Small intestine (tissue), 16 donors: ENCODE measurements at places on chromosomes 3 and 15. TPM values are rescaled to one million over a fixed set of nuclear protein-coding genes. Genes with fewer than 3 reads are reported as not detected.

- DNase-seq: no peak
Observed at GRCh38 chr3:59522550-59522949, 472.7 kb upstream of the CFAP20DC start.

- no peak for DNase-seq
Observed at GRCh38 chr15:99053380-99054024, 45.9 kb upstream of the PGPEP1L start.

DNA sequence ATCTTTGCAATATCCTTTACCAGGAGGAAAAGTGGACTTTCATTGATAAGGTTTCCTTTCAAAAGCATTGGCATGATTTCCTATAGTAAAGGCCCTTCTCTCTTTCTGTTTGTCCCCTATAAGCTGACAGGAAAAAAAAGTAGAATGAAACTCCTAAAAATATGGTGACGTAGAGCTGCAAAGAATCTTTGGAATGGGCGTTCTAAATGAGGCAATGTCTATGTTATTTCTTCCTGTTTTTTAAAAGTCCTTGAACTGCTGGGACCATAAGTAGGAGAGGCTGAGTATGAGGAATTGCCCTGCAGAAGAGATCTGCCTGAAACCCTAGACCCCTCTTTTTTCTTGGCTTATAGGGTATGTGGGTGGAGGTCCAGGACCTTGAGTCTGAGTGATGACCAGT, 17.2 kb downstream of the ST3GAL6 start:
- DNase-seq: no peak

DNA sequence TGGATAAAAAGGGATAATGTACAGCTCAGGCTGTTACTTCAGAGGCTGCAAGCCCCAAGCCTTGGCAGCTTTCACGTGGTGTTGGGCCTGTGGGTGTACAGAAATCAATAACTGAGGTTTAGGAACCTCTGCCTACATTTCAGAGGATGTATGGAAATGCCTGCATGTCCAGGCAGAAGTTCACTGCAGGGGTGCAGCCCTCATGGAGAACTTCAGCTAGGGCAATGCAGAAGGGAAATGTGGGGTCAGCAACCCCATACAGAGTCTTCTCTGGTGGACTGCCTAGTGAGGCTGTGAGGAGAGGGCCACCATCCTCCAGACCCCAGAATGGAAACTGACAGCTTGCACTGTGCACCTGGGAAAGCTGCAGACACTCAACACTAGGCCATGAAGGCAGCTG, 1350.3 kb downstream of the ROBO2 start:
- no peak for DNase-seq

DNA sequence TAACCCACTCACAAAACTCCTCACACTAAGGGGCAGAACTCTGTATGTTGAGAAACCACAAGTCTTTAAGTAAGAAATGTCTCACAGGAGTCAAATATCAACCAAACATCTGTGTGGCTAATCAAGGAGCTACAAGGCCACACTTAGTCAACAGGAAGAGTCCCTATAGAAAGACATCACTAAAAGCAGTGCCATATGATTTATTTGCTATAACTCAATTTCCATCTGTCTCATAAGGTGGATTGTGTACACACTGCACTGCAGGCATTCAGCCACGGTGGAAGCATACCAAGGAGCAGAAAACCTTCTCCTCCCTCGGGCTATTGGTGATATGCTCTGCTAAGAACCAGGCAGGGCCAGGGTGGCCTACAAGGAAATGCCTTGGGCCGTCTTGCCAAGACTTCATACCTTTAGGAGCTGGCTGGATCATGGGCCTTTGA, 197.6 kb upstream of the CFAP20DC start:
- no peak for DNase-seq

DNA sequence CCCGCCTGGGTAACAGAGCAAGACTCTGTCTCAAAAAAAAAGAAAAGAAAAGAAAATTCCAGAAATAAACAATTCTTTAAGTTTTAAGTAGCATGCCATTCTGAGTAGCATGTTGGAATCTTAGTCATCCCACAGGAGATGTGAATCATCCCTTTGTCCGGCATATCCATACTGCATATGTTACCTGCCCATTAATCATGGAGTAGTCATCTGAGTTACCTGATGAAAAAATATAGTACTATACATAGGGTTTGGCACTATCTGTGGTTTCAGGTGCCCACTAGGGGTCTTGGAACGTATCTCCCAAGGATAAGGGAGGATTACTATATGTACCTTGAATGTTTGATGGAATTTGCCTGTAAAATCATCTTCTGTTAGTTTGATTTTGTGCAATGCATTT, 6.3 kb upstream of the CCR4 start:
- DNase-seq: no peak

DNA sequence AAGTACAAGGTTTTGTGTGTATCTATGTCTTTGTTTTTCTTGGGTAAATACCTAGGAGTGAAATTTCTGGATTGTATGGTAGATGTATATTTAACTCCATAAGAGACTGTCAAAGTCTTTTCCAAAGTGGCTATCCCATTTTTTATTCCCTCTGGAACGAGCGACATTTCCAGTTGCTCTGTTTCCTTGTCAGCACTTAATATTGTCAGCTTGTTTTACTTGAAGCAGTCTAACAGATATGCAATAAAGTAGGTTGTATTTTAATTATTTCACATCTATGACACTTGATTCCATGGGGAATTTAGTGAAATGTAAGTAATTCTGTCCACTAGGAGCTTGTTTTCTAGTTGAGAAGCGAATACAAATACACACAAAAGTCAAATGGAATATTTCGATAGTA, 18.5 kb upstream of the BNIP2 start:
- no peak for DNase-seq

- DNase-seq: no peak
Observed at GRCh38 chr3:159892171-159892795, 96.4 kb upstream of the IL12A start.

DNA sequence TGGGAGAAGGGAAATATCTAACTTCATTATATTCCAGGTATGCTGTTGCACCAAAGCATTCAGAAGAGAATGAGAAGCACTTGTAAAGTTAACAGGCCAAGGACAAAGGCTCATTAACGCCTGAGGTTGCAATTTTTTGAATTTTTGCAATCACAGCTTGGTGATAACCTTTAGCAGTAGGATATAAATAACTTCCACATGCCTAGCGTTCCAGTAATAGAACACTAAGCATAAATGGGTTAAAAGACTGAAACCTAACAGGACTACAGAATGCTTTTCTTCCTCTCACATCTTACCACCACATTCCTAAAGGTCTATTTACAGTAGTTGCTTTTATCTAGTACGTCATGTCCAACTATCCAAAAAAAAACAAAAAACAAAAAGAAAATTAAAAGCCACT, 57.4 kb upstream of the IMPG2 start:
- peak; percentile 27 for DNase-seq

- DNase-seq: no peak
Observed at GRCh38 chr3:50447290-50447840, 56.1 kb downstream of the CACNA2D2 start.

DNA sequence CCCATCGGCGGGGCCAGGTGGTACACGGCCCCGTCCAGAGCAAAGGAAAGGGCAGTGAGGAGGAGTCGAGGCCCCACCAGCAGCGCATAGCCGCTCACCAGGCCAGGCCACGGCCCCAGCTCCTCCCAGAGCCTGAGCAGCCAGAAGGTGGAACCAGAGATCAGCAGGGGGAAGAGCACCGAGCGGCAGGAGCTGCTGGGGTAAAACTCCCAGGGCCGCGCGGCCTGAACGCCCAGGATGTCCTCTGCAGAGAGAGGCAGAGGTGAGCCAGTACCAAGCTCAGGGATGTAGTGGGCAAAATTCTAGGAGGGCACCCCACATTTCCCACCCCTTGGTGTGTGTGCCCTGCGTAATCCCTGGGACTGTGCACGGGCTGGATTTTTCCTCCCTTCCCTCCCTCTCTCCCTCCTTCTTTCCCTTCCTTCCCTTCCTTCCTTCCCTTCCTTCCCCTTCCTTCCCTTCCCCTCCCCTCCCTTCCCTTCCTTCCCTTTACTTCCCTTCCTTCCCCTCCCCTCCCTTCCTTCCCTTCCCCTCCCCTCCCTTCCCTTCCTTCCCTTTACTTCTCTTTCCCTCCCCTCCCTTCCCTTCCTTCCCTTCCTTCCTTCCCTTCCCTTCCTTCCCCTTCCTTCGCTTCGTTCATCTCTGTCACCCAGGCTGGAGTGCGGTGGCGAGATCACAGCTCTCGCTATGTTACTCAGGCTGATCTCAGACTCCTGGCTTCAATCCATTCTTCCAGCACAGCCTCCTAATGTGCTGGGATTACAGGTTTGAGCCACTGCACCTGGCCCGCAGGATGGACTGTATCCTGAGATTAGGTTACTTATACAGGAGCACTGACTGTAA, 6.3 kb upstream of the NCBP2 start:
- DNase-seq: peak; percentile 39

DNA sequence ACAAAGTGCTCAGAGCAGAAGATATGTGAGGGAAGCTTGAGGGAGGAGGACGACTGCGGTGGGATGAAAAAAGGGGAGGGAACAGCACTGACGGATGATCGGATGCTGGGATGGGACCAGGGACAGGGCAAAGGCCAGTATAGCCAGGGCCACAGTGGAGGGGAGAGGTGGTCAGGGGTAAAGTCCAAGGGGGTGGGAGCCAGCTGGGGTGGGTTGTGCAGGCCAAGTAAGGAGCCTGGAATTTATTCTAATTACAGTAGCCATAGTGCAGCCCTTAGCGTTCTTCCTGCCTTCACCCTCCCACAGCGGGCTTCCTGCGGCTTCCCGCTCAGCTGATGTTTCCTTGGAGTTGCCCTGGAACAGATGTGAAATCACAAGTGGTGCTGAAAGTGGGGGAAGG, 7.6 kb upstream of the APEH start:
- no peak for DNase-seq

- no peak for DNase-seq
Observed at GRCh38 chr15:84400820-84401219, 165.2 kb downstream of the GOLGA6L4 start.

GRCh38 chr3:171454041-171454440, 6.2 kb downstream of the TNIK start:
- DNase-seq: peak; percentile 92

DNA sequence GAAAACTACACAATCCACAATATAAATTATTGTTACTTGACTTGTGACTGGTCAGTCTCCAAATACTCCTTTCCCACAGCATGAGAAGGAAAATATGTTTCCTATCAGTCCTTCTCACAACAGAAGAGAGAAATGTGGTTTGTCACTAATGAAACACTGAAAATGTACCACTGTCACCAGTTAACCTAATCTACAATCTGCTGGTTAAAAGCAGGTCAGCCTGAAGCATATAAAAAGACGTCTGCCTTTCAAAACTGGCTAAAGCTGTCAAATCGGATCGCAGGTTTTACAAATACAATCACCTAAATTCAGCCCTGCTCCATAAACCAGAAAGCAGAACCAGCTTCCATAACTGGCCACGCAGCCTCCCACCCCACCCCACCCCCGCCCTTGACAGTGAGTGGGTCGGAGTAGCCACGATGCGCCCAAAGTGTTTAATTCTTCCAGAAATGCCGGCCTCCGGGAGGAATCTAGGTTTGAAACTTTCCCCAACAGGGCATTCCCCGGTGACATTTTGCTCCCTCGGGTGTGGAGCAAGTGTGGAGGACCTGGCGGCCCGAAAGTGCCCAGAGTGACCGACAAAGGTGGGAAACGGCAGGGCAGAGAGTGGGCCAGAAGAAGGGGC, 682 bp downstream of the ETFA start:
- no peak for DNase-seq

DNA sequence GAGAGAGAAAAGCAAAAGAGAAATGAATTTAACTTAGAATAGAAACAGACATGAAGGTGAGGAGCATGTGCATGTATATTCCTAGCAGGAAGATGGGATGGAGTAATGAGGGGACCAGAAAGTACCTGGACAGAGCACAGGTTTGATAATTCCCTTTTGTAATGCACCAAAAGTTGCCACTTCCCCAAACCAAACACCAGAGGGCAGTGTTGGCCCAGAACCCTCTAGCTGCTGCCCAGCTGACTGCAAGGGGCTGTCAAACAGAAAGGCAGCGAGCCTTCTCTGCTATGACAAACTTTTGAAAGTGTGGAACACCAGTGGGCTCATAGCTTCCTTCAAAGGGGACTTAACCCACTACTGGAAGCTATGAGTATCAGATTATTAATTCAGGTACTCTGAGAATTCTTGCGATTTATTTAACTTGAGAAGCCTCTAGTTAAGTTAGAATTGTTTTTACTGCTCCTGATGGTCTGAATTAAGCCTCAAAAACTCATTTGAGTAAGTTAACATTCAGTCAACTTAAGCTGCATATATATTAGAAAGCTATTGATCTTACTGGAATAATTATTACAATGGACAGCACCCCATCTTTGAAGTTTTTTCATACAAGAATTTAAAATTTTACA, 234.9 kb downstream of the NEK10 start:
- peak; percentile 69 for DNase-seq

DNA sequence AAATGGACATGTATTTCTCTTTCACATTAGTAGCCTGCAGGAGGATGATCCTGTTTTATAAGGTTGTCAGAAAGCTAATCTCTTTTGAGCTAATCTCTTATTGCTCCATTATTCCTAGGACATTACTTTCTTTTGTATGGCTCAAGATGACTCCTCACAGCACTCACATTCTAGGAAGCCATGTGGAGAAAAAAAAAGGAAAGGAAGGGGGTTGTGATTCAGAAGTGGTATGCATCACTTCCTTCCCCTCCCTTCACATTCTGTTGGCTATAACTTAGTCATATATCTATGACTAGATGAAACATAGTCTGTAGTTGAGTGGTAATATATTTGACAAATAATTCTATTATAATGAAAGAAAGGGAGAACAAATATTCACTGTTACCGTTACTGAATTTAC, 168.8 kb upstream of the TTC14 start:
- DNase-seq: no peak

- no peak for DNase-seq
Observed at GRCh38 chr3:97952872-97953271, 19.4 kb downstream of the RIOX2 start.

DNA sequence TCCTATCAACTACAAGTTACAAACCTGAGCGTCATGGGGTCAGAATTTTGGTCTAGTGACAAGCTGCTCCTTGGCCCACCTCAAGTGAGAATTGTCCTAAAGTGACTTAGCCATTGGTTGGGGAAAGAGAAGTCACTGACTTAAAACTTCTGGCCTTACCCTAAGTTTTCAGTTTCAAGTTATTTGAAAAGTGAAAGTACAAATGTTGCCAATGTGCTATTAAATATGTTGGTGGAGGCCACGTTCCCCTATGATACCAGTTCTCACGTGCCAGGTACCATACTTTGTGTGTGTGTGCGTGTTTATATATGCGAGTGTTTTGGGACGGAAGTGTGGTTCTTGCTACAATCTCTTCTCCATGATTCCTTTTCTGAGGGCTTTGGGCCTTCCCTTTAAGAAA, 22.6 kb upstream of the RASGRP1 start:
- DNase-seq: no peak

- DNase-seq: no peak
Observed at GRCh38 chr15:63192619-63193206, 3.3 kb downstream of the RAB8B start.

Gene DPP8
- 32.0 TPM for polyA plus RNA-seq

Gene SLC15A2
- 0.54 TPM for polyA plus RNA-seq

Gene PPP1R14D
- 104 TPM for polyA plus RNA-seq

Gene STRIT1
- polyA plus RNA-seq: 0.18 TPM

Gene SI
- polyA plus RNA-seq: 551 TPM

Gene CEP19
- polyA plus RNA-seq: 1.6 TPM

Gene GPR62
- polyA plus RNA-seq: 0.09 TPM

Gene CPNE9
- 0.35 TPM for polyA plus RNA-seq

Gene ZNF619
- 5.9 TPM for polyA plus RNA-seq

Gene MCTP2
- 4.3 TPM for polyA plus RNA-seq

Gene TJP1
- polyA plus RNA-seq: 28.6 TPM
